ENCODE measurements at places on chromosomes 6 and 20. TPM values are rescaled to one million over a fixed set of nuclear protein-coding genes. Genes with fewer than 3 reads are reported as not detected.

LRRC73 gene
- total RNA-seq, result 0.32 TPM

DNA sequence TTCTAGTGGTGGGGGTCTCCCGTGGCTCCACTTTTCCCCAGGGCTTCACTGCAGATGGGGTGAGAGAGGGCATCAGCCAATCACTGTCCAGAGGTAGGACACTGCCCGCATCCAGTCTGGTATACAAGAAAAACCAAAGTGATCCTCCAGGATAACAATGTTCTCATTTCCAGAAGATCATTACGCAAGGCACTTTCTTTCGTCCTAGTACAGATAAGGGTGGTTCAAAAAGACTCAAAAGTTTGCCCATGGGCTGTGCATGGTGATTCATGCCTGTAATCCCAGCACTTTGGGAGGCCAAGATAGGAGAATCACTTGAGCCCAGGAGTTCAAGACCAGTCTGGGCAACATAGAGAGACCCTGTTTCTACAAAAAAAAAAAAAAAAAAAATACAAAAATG is 16.4 kb downstream of the GMDS start:
- DNase-seq, result no peak

DNA sequence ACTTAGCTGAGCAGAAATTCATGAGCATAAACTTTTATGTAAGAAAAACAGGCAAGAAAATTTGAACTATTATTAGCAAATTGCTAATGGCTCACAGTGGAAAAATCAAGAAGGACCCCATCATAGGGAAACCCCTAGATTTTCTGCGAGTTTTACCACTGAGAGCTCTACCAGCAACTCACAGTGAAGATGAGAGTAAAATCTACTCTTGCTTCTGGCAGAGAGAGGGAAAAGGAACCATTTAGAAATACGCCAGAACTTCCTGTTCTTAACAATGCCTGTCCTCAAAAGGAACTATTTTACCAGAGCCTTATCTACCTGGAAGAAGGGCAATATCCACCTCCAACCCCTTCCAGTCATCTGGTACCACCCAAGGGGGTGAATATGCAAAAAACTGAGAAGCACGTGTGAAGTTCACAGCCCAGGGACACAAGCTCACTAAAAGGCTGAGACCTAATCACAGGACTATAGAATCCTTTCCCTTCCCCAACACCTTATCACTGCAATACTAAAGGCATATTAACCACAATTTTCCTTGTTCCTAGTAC is 34.4 kb upstream of the ASF1A start:
- no peak for DNase-seq

PHACTR1 gene
- 1.2 TPM for total RNA-seq

DNA sequence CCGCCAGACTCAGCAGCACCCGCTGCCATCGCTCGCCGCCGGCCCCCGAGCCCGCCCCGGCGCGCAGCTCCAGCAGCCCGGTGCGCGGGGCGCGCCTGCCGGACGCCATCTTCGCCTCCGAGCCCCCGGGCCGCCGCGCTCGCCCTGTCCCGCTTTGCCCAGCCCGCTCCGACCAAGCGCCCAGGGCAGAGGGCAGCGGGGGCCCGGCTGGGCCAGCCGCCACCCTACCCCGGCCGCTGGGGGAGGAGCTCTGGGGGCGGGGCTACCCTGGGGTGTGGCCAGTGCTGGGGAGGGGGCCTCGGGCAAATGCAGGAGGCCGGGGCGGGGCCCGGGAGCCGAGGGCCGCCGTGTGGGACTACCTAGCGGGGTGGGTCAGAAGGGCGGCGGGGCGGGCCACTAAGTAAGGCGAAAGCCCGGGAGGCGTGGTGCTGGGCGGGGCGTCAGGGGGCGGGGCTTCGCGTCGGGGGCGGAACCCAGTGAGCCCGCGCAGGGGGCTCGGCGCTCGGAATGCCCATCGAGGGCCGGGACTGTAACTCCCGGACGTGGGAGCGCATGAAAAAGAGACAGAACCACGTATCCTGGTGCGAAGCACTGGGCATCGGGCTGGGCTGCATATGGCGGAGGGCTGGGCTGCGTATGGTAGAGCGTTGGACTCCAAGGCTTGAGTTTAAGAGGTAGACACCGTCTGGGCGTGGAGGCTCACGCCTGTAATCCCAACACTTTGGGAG is at the start of gene SNTA1:
TSS of gene SNTA1 (minus strand) at position 252 of the 728 bp plus-strand sequence. CDS start at position 109, 143 bp downstream.
- peak; percentile 91 for DNase-seq

- no peak for DNase-seq
These were observed 134.3 kb downstream of the ISM1 start for GRCh38 chr20:13355411-13355810.

GRCh38 chr6:136677822-136678221 is 114.5 kb downstream of the MAP3K5 start:
- DNase-seq, result no peak

GTSF1L gene
- not detected for total RNA-seq

GRCh38 chr20:44024820-44025580 is 110.3 kb downstream of the TOX2 start:
- no peak for DNase-seq

- DNase-seq, result no peak
These were observed 59.8 kb upstream of the RREB1 start for GRCh38 chr6:7047966-7048365.

HRH3 gene
- not detected for total RNA-seq

IL17F gene
- total RNA-seq, result not detected

GRCh38 chr6:52595000-52595795 is 18.3 kb upstream of the TRAM2 start:
- DNase-seq, result peak; percentile 93

SLC12A5 gene
- total RNA-seq, result 0.37 TPM

DNA sequence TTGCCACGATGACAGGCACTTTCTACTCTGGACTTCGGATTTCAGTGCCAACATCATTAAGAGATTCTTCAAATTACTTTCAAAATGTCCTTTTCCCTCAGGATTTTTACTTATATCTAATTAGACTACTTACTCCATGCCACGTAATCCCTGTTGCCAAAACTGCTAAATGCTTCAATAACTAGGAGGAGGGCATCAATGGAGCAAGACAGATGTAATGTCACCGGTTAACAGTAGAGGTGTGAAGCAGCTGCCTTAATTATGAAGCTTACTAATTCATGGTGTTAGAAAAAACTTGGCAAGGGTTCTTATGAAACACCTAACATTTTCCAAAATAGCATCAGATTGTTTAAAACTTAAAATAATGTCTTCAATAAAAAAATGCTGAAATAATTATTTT is 111.2 kb upstream of the SIM1 start:
- DNase-seq, result no peak

- no peak for DNase-seq
These were observed 438.3 kb downstream of the UTRN start for GRCh38 chr6:144723431-144723830.

DNA sequence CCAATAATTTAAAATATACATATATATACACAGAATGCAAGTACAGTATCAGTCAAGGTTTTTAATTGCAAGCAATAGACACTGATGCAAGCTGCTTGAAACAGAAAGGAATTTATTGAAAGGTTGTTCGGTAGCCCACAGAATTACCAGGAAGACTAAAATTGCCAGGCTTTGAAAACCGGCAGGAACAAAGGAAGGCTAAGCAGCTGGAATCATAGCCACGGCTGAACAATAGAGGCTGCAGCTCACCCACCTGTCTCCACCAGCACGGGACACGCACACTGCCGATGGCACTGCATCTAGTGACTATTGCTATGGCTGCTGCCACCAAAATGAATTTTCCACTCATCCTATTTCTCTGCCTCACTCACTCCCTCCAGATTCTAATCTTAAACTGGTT is 22.0 kb upstream of the L3MBTL3 start:
- DNase-seq, result no peak

- DNase-seq, result peak; percentile 94
These were observed at the start of gene RPS21 for GRCh38 chr20:62386383-62387218. Gene RPS21 (plus strand): TSS chr20:62387103. CDS start chr20:62387339, 236 bp downstream.

GRCh38 chr20:46130534-46130933 is 12.4 kb downstream of the CD40 start:
- no peak for DNase-seq

DNA sequence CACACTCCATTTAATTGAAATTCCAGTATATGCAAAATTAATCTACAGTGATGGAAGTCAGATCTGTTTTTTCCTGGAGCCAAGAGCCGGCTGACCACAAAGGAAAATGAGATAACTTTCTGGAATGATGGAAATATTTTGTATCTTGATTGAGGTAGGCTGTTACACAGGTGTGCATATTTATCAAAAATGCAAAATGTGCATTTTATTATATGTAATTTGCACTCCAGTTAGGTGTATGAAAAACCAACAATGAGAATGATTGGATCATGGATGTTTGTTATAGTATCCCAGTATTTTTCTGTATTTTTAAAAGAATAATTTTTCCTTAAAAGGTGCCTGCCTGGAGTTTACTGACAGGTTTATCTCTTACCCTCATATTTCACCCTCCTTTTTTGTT is 242.0 kb upstream of the JAG1 start:
- DNase-seq, result no peak

DNA sequence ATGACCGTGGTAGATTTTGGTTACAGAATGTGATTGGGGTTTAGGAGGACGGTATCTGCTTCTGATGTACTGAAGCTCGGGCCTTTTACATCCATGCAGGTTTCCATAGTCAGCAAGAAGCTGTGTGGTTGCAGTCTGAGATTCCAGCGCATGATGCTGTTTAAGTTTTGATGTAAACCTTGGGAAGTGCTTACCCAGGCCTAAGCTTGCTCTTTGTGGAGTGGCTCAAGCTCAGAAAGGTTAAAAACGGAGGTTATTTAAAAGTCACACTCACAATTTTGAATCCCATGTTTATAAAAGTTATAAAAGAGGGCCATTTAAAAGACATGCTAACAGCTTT is 121.4 kb downstream of the TIAM2 start:
- no peak for DNase-seq

DNA sequence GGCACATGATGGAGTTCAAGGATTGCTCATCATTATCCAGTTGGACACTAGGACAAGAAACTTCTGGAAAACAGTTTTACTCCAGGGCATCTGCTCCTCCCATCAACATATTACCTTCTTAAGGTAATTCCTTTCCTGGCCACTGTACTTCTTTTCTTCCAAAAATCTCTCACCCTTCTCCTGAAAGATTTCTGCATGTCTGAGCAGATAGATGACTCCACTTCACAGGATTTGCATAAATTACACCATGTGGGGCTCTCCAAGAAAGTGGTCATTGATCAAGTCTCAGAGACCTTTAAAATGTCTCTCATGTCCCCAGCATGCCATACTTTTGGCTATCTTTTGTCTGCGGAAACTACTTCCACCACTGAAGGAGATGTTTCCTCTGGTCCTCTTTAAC is 103.2 kb upstream of the TNFAIP3 start:
- DNase-seq, result peak; percentile 18

GRCh38 chr6:43776115-43776798 is 6.2 kb downstream of the VEGFA start:
- DNase-seq, result no peak

DNA sequence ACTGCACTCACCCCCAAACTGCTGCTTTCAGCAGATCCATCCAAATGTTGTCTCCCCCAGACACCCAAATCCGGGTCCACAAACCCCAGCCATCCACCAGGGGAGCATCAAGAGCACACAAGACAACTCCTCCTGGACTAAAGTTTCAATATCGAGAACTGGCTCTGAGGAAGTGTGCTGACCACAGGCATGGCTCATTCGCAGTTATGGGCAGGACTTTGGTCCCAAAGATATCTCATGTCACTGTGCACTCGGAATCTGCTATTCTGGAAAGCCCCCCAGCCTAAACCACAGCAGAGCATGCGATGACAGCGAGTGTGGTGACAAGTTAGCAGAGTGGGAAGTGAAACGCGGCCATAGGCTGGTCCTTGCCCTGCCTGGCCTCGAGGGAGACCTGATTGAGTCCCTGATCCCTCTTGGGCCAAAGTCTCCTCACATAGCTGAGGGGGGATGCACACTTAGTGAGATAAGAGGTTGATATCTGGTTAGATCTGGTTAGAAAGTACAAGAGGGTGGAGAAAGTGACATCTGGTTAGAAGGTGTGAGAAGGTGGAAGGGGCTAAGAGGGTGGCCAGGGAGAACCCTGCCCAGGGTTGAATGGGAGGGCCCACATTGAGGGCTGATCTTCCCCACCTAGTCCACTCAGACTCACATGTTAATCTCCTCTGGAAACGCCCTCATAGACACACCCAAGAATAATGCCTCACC is 149.7 kb downstream of the MRPL14 start:
- DNase-seq, result peak; percentile 67

SLC35B3 gene
- total RNA-seq, result 17.3 TPM

DNA sequence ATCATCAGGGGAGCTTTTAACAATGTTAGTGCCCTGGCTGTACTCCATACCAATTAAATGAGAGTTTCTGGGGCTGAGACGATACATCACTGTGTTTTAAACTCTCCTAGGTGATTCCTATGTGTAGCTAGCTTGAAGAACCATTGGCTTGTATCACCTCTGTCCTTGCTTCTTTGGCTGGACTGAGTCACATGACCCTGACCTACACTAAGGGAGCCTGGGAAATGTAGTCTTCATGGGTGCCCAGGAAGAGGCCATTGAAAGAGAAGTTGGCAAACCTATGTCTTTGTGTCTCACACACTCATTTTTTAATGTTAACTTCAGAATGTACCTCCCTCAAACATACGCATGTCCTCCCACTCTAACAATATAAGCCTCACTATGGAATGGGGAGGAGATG is 506.6 kb downstream of the DHX35 start:
- peak; percentile 11 for DNase-seq

DNA sequence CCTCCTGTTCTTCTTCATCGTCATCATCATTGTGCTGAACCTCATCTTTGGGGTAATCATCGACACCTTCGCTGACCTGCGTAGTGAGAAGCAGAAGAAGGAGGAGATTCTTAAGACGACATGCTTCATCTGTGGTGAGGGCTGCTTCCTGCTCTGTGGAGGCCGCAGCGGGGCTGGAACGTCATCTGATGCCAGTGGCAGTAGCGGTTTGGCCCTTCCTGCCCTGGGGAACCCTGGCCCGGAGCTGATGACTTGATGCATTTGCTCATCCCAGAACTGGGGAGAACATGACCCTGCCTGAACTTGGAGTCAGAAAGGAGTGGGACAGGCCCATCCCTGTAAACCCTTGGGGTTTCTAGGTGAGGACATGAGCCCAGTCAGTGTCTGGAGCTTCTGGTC is 18.7 kb downstream of the UQCC2 start:
- DNase-seq, result peak; percentile 85

SIRPD gene
- not detected for total RNA-seq

GRCh38 chr20:2840967-2841531 is 504 bp downstream of the VPS16 start:
- peak; percentile 75 for DNase-seq

ALDH5A1 gene
- 1.8 TPM for total RNA-seq

DNA sequence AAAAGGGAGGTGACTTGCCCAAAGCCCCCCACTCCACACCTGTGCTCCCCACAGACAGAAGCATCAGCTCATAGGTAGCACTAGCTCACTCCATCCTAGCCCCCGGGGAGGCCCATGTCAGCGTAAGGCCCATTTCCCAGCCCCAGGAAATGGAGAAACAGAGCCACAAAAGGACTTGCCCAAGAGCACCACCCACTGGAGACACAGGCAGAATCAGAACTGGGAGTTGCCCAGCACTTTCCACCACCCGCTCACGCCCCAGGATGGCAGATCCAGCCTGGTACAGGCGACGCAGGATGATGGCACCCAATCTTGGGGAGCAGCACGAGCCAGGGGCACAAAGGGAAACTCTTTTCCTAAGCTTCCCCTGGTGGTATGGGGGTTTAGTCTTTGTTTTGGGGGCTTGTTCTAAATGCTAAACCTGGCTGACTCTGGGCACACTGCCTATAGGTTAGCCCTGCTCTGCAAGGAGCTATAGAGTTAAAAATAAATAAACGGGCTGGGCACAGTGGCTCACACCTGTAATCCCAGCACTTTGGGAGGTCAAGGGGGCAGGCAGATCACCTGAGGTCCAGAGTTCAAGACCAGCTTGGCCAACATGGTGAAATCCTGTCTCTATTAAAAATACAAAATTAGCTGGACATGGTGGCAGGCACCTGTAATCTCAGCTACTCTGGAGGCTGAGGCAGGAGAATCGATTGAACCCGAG is 11.8 kb downstream of the C20orf203 start:
- no peak for DNase-seq

- DNase-seq, result peak; percentile 34
These were observed 36.5 kb upstream of the HLA-G start for GRCh38 chr6:29791162-29791561.
